NCI-H2227 treated with DMSO at 0.1 percent for 48 hours (cell line): ENCODE measurements at places on chromosomes 5 and 9.
A peak's percentile ranks its signal among the peaks of the same experiment; 100 is the strongest.

DNA sequence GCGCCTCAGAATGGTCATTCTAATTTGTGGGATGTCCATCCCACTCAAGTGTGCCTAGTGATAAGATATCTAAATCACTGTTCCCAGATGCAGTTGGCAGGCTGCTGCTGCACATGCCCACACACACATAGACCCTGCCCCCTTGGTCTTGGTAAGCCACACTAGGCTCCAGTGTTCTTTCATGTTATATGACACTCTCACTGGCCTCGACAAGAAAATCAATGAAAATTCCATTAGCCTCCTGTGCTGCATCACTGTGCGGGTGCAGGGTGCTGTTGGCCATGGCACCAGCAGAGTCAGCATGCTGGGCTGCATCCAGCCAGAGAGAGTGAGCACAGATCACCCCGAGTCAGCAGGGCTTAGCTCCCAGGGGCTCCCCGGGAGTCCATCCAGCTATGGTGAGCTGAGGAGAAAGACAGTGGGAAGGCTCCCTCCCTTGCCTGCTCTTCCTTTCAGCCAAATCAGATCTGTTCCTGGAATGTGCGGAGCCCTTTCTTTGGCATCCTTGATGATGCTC lies 59.9 kb downstream of the ABLIM3 start:
- DNase-seq, result no peak

- peak; percentile 62 for DNase-seq
Measured at GRCh38 chr5:73280821-73281746, 108.1 kb downstream of the TMEM174 start.

- no peak for DNase-seq
Measured at GRCh38 chr5:172492097-172492840, 37.9 kb upstream of the SH3PXD2B start.

DNA sequence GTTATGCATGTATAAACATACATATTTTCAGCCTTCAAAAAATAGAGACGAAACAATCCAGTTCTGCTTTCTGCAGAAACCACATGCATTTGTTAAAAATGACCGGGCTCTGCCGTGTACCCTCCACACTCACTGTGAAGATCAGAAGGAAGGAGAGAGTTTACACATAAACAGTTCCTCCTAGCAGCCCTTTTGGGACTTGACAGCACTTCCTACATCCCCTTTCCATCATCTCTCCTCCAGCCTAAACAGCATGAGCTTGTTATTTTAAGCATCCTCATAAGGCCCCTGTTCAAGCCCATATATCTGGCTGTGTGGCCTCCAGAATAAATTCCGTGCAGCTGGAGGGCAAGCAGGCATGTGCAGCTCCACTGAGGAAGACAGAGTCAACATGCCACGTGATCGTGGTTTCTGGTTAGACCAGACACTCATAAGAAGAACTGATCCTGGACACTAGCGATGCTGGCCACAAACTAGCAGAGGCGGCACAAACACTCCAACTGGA lies 42.2 kb downstream of the NIPAL4 start:
- no peak for DNase-seq

GRCh38 chr9:71725590-71726338 lies 42.5 kb downstream of the CEMIP2 start:
- no peak for DNase-seq

DNA sequence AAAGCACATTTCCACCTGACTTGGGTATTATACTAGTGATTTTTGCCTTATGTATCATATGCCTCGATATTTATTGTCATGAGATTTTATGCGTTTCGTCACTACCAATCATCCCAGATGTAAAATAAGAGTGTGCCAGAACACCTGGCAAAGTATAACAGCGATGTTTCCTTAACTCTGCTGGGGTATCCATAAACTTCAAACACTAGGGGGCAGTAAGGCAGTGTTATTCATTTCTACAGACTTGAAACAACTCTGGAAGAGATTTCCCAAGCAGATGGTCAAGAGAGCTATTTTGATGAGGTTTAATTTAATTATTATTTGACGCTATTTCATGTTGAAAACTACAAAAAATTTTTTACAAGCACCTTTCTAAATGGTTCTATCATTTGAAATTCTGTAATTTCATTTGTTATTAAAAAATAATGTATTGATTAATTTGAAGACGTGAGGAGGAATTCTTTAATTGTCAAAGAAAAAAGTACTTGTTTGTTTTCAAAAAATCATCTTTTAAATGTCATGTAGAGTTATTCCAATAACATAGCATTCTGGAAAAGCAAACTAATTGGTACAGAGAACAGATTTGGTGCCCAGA lies 388.5 kb upstream of the CTNND2 start:
- no peak for DNase-seq

DNA sequence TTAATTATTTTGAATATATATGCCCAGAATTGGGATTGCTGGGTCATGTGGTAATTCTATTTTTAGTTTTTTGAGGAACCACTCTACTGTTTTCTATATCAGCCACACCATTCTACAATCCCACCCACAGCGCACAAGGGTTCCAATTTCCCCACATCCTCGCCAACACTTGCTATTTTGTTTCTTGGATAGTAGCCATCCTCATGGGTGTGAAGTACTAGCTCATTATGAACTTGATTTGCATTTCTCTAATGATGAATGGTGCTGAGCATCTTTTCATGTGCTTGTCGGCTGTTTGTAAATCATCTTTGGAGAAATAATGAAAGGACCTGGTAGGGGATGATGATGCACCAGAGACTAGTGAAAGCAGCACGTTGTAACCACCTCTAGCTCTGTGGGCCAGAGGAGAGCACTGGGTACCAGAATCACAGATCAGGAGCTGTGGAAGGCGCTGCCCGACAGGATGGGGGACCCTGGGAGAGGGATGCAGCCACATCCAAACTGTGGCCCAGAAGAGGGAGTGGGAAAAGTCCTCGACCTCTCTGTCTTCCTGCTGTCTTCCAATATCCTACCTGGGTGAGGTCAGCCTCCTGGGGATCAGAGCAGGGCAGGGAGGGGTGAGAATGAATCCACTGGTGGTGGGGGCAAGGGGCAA lies 155.4 kb downstream of the RGS3 start:
- DNase-seq, result no peak

- DNase-seq, result no peak
Measured at GRCh38 chr5:1793301-1793740, 6.3 kb downstream of the MRPL36 start.

DNA sequence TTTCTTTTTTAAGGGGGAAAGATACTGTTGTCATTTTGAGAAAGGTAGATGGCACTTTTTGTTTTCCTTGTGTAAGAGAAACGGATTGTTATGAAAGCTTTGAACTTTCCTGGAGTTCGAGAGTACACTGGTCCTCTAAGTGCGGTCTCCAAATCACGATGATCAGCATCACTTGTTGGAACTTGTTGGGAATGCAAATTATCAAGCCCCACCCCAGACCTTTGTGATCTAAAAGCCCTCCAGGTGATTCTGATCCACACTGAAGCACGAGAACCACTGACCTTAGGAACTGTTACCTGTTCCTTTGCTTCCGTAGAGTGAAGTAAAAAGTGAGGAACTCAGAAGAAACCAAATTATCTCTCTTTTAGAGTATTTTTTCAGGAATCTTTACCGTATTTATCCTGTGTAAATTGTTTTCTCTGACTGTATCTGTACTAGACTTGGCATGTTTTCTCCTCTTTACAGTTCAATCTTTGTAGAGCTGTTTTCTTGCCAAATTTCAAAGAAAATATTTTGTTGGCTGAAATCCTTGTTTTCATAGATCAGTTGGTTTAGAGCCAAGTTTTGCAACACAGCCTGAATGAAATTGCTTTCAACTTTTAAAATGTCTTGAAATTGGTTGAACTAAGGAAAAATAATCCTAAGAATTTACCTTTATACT lies 4.0 kb downstream of the MAT2B start:
- no peak for DNase-seq

- no peak for DNase-seq
Measured at GRCh38 chr9:87178302-87178701, 231.0 kb upstream of the GAS1 start.

GRCh38 chr5:76602094-76602726 lies 21.0 kb downstream of the F2RL2 start:
- no peak for DNase-seq

GRCh38 chr9:117681888-117682287 lies 22.3 kb upstream of the TLR4 start:
- DNase-seq, result no peak

DNA sequence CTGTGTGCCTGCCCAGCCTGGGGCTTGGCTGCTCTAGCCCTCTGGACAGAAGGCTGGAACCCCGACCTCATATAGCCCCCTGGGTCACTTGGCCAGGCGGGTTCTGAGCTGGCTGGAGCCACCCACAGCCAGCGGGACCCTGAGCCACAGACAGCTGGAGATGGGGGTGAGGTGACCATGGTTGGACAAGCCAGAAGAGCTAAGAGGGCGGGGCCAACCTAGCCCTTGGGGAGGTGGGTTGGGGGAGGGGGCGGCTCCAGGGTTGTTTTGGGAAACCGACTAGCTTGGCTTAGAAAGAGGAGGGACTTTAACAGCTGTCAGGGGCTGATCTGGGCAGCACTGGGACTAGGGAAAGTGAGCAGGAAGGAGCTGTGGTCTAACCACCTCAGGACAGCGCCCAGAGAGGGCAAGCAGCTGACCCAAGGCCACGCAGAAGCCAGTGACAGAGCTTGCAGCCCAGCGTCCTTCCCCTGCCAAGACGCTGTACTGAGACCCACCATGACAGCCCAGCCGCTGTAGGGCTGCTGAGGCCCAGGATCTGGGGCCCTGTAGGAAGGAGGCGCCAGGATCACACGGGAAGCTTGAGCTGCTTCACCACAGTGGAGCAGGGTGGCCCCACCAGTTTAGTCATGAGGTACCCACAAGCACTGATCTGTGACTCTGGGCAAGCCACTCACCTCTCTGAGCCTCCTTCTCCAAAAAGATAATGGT lies 2.2 kb downstream of the AIF1L start:
- DNase-seq, result no peak

DNA sequence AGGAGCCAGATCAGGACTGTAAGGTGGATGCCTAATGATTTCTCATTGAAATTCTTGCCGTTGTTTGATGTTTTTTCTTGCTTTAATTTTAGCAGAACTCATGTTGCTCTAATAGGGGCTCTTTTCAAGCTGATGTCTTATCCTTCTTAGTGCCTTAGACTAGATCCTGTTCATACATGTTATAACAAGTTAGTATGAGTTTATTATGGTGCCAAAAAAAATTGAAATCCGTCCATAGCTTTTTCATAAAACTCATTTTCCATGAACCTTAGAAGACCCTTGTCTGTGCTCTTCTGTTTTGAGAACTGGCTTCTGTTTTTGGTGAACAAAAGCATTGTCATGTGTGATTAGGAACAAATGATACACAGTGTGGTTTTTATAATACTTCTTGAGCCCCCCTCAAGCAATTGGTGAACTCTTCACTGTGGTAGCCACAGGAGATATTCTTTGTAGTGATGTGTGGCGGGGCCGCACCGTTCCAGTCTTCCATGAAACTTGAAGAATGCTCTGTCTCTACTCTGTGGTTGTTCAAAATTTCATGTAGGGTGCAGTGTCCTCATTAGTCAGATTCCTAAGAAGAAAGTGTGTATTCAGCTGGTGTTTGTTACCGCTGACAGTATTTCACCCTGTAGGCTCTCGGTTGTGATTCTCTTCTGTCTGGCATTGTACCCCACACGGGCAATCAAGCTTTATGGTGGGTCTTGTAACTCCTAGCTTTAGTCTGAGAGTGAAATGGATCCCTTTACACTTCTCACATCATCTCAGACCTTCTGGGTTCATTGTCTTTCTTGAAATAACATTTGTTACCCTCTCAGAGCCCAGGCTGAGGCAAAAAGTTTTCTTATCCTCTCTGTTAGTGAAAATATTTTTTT lies 10.7 kb downstream of the OTULIN start:
- no peak for DNase-seq

DNA sequence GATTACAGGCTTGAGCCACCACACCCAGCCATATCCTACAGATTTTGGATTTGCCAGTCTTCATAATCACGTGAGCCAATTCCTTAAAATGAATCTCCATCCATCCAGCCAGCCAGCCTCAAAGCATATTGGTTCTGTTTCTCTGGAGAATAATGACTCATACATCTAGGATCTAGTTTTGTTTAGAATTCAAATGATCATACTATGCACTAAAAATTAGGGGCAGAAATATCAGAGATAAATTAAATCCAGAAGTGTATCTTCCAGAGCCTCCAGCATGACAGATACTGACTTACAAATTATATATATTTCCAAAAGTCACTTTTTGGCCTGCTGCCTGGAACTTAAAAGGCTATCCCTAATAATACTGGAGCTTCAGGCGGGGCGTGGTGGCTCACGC lies 119.1 kb upstream of the NR5A1 start:
- no peak for DNase-seq

DNA sequence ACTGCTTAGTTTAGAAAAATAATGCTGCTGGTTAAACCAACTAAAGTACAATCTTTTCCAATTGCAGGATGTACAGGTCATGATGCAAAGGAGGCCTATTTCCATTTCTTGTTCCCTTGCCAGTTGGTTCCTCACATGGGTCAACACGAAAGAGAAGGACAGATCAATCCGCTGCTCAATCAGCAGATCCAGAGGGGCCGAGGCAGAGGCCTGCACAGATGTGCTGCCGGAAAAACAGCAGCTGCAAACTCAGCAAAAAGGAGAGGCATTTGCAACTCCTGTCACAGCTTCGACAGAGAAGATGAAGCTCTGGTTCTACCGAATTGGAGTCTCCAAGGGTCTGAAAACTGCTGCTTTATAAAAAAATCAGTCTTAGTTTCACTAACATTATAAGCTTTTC lies 69.8 kb downstream of the NIPSNAP3B start:
- no peak for DNase-seq

DNA sequence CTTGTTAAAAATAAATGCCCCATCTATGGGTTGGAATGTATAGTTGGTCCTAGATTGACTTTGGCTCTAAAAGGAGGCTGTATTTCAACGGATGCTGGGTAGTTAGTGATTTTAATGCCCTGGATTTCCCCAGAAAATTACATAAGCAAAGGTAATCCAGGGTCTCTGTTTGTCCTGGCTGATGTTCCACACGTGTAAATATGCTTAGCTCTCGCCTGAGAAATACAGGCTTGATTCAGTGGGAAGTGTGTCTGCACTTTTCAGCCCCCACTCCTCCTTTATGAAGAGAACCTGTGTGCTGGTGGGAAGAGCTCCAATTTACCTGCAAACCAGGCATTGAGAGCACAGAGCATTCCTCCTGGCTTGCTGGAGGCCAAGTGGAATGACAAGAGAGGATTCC lies 294.6 kb upstream of the CLINT1 start:
- DNase-seq, result no peak

GRCh38 chr5:161261668-161262323 lies 284.7 kb downstream of the GABRB2 start:
- DNase-seq, result no peak

- no peak for DNase-seq
Measured at GRCh38 chr5:170821257-170821800, 37.8 kb downstream of the GABRP start.

DNA sequence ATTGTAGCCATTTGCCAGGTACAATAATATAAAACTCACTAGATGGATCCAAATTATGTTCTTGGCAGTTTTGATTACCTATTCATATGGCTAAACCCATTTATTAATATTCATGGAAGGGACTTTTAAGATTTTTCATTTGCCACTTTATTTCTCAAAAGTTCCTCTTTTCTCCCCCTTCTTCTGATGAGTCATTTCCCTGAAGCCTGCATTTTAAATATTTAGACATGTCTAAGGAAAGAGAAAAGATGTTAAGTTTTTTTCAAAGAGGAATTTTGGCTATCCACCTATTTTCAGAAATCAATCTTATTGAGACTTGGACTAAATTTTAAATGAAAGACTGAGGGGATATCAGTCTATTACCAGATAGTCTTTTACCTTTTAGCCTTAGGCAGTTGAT lies 1189.4 kb downstream of the EFNA5 start:
- no peak for DNase-seq
